ENCODE measurements at places on chromosomes 5 and 9.

DNA sequence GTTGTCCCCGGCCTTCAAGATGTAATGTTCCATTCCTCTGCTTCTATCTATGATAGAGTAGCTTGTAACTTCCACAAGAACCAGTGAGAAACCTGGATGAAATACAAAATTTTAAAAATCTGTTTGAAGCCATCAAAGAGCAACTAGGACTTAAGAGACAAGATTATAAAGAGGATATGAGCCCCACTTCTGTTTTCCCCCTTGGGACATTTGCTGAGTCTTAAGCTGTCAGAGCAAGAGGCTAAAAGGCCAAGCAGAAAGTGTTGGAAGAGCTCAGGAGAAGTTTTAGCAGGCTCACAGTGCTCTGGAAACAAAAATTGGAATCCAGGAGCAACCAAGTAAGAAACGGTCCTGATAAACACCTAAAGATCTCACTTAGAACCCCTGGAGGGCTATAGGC, 76.1 kb downstream of the ADRB2 start:
- DNase-seq: no peak

DNA sequence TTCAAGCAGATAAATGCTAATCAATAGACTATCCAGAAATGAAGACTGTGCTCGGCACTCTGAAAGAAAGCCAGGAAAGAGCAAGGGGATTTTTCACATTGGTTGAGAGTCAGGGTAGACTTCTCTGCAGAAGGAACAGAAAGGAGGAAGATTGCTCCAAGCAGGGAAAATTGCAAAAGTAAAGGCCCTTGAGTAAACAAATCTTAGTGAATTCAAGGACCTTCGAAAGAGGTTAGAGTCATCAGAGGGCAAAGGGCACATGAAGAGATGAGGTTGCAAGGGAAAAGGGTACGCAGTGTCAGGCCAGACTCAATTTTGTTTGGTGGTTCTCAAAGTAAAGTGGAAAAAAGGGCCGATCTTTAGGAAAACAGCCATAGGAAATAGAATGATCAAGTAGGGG, 157.6 kb upstream of the RAI14 start:
- DNase-seq: no peak

DNA sequence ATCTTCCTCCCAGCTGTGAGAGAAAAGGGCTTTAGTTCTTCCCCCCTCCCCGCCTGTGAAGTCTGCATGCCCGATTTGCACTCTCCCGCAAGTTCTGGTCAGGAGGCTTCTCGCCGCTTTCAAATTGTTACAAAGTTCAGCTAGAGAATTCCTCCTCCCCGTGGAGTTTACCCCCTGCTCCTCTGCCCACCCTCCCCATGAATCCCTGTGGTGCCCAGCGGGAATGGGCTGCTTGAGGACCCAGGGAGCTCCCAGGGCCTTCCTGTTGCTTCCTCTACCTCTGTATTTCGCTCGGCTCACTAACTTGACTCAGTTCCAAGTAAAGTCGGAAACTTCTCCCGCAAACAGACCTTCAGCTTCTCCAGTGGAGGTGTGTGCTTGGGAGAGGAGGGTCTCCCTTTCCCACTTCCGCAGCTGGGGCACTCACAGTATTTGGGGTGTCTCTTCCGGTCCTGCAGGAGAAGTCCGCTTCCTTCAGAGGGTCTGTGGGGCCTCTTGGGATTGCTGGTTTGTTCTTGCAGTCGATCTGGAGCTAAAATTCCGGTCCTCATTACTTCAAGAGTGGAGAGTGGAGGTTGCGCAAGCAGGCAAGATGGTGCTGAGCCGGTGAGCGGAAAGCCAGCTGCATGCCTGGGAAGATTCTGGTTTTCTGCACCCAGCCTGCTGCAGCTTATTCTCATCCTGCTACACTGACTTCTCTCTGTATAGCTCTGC, 97.8 kb downstream of the ADAMTS12 start:
- DNase-seq: peak; percentile 38

GRCh38 chr9:8262625-8263622, 463.3 kb upstream of the DMAC1 start:
- DNase-seq: no peak

GRCh38 chr9:27151693-27152404, 42.8 kb downstream of the TEK start:
- DNase-seq: peak; percentile 74
